ENCODE measurements at places on chromosomes 12 and 14. TPM values are rescaled to one million over a fixed set of nuclear protein-coding genes. Genes with fewer than 3 reads are reported as not detected.

DNA sequence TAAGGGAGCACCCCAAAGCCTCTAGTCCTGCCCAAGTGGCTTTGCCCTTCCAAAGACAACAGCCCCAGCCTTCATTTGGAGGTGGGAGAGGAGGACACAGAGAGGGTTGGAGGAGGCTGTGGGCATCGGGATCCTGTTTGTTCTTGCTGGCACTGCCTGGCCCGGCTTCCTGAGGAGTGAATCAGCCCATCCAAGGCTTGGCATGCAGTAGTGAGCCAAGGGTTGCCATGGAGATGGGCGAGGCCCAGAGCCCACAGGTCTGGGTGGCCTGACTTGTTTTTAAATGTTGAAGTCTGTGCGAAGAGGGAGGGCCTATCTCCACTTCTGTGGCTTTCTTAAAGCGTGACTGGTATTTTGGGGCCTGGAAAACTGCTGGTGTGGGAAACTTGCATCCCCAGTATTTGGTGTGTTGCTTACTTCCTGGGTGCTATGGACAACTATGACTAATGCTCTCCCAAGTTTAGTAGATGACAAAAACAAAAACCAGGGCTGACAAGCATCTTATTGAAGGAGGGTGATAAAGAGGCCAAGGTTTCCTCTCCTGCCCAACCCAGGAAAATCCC lies 15.8 kb downstream of the CD9 start:
- H3K4me1 ChIP-seq = peaks cover 50% of the 10 kb centered on the region
- H3K4me3 ChIP-seq = no peak overlapping the region
- no peaks in the 10 kb centered on the region for H3K27me3 ChIP-seq
- no peak for DNase-seq
- peak overlapping the region; percentile 79 for H3K27ac ChIP-seq

- no peaks in the 10 kb centered on the region for H3K27me3 ChIP-seq
- H3K4me3 ChIP-seq = no peak overlapping the region
- DNase-seq = no peak
- H3K36me3 ChIP-seq = no peaks in the 10 kb centered on the region
These were observed 613.8 kb downstream of the KCNH5 start for GRCh38 chr14:62431496-62431895.

DNA sequence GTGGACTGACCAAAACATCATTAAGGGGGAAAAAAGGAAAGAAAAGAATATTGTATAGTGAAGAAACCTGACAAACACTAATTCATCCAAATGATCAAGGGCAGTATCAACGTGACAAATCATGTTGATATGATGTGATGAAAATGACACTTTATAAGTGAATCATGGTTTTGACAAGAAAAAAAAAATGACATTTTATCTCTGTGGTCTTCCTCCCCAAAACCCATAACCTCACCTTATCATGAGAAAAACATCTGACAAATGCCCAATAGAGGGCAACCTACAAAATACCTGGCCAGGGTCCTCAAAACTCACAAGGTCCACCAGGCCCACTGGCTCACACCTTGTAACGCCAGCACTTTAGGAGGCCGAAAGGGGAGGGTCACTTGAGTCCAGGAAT lies 13.8 kb downstream of the TMED10 start:
- H3K36me3 ChIP-seq = no peaks in the 10 kb centered on the region
- H3K27me3 ChIP-seq = no peaks in the 10 kb centered on the region
- no peak overlapping the region for H3K4me3 ChIP-seq
- DNase-seq = no peak
- no peak overlapping the region for H3K27ac ChIP-seq

The PLEKHH1 gene
- 33.3 TPM for total RNA-seq

The SLC2A13 gene
- total RNA-seq = 9.6 TPM
